NCI-H2081 treated with DMSO at 0.1 percent for 48 hours (cell line): ENCODE measurements at places on chromosomes 16 and 17.
A peak's percentile ranks its signal among the peaks of the same experiment; 100 is the strongest.

DNA sequence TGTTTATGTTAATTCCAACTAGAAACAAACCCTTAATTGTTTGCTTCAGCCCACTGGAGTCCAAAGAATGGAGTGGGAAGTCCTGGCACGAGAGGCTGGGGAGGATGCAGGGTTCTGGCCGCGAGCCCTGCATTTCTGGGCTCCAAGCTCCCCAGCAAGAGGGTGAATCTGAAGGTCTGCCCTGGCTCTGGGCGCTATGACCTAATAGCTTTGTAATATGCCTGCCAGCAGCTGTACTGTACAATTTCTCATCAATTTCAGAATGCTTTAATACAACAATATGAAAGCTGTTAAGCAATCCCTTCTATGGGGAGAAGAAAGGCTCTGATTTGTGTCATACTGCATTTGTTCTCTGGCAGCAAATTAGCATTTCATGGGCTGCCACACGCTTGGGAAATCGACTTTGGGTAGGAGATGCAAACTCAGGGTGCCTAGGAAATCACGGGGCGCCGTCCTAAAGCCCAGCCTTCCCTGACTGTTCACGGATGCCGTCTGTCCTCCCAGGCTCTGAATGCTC is 43.8 kb downstream of the NDEL1 start:
- DNase-seq = no peak

GRCh38 chr17:78748730-78749317 is 33.2 kb downstream of the CYTH1 start:
- DNase-seq = no peak

DNA sequence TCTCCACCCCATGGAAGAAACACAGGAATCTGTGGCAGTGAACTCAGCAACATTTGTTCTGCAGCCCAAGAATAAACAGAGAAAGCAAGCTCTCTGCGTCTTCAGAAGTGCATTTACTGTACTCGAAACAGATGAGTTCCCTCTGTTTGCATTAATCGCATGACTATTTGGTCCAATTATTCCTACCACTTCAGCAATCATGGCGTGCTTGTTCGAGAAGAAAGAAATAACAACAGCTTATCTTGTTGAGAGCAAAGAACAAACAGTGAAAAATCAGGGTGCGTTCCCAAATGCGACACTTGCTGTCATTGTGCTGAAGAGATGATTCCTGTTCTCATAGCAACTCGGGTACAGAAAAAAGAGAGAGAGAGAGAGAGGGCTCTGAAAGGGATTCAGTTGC is 445.3 kb upstream of the MAF start:
- DNase-seq = no peak

- no peak for DNase-seq
These were observed 16.6 kb upstream of the LITAF start for GRCh38 chr16:11603331-11603750.

GRCh38 chr17:82592767-82593589 is 55.3 kb downstream of the WDR45B start:
- DNase-seq = peak; percentile 34

DNA sequence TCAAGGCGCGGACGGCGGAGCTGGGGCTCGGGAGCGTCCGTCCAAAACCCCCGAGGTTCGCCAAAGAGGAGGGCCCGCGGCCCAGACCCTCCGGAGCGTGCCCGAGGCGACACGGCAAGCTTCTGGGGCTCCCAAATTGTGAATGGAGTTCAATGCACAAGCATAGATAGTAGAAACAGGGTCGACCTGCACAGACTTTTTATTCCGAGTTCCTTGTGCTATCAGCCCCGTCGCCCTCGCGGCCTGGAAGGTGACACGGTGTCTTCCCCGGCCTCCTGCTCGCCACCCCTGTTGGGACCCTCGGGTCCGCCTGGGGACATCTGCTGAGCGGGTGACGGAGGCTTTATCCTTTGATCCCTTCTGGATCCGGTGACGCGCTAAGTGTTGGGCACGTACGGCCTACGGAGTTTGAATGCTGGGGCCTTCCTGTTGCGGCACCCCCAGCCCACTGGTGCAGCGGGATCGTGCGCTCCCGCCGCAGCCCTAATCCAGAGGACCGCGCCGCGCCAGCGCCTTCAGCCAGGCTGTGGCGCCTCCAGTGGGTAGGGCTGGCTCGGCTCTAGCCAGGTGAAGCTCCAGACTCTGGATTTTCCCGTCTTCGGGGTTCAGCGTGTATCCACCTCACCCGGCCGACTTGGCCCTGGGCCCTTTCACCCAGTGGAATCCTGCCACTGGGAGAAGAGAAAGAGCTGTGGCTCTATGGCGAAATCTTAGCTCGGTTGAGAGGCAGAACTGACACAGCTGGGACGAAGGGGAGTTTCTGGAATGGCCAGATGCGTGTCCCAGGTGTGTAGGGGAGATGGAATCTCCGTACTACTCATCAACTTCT is 17.0 kb upstream of the NTN1 start:
- DNase-seq = no peak
